ENCODE measurements at places on chromosomes 4 and X.
A peak's percentile ranks its signal among the peaks of the same experiment; 100 is the strongest.

GRCh38 chrX:16160729-16161128, 6.6 kb upstream of the MAGEB17 start:
- DNase-seq = no peak

DNA sequence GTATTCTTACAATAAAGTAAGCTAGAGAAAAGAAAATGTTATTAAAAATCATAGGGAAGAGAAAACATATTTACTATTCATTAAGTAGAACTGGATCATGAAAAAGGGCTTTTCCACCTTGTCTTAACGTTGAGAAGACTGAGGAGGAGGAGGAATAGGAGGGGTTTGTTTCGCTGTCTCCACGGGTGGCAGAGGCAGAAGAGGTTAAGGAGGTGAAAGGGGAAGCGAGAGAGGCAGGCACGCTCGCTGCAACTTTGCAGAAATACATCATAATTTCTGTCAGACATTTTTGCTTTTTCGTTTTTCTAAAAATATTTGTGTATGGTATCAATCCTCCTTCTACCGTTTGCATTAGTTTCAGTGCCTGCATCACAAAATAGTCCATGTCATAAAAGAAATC, 2375.1 kb upstream of the AGA start:
- DNase-seq = peak; percentile 5

GRCh38 chrX:23756165-23756564, 13.1 kb upstream of the ACOT9 start:
- DNase-seq = peak; percentile 69

DNA sequence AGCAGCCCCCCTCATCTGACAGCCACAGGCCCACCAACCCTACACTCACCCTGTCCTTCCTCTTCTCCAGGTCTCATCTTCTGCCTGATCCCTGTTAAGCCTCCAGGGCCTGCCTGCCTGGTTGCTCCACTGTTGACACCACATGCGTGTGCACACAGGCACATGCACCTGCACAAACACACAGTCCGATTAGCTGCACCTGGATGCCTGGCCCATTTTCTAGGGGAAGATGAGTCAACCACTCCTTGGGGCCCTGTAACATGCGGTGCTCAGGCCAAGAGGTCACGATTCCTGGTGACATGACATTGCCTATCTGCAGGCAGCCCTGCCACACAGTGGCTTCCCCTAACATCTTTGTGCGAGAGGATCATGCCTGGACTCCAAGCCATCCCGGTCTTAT, 498.4 kb downstream of the BCOR start:
- no peak for DNase-seq

GRCh38 chr4:83832110-83832825, 296.4 kb downstream of the GPAT3 start:
- no peak for DNase-seq

DNA sequence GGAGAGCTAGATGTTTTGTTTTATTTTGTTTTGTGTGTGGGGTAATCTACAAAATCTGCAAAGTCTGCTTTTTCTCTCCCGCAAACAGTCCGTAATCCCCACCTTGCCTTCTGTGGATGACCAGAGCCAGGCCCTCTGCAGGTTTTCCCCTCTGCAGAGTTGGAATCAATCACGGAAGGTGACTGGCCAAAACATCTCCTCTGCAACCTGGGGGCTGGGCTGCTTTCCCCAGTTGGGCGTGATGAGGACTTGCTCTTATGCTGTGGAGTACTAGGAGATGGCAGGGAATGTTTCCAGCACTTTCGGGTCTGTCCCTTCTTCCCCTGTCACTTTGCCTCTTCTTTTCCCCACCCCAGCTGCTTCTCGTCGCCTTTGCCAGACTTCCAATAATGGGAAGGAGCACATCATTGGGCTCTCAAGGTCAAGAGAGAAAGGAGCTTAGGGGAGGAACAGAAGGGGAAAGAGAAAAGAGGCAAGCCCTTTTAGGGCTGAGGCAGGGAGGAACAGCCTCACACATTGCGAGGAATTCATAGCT, 1.1 kb downstream of the TMEM35A start:
- DNase-seq = no peak

DNA sequence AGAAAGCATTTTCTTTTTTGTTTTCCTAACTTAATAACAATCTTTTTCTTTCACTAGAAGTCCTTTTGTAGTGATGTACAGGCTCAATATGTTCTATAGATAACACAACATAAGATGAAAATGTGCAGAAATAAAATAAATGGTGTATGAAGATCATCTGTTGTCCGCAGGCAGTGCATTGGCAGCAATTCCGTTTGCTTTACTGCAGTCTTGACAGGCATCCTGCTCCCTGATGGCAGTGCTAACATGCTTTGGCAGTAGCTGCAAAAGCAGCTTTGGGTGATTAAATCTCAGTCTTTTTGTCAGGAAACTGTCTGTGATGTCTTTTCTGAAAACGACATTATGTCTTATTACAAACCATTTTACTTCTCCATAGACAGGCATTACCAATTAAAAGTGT, 131.4 kb downstream of the TRAM1L1 start:
- no peak for DNase-seq

DNA sequence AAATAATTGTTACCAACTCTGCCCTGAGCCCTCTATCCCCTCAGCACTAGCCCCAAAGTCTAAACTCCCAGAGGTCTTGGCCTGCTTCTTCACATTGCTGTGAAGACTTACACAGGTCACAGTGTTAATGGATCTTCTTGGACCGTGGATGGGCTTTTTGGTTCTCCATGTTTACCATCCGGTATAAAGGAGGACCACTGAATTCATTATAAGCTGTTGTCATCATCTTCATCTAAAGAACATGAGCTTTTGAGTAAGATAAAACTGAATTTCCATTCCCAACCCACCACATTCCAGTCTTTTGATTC, 8.5 kb downstream of the NUDT11 start:
- DNase-seq = no peak

GRCh38 chrX:51851507-51852085, 41.8 kb upstream of the MAGED1 start:
- no peak for DNase-seq

- DNase-seq = no peak
Observed at GRCh38 chrX:42106556-42106955, 183.2 kb upstream of the CASK start.

GRCh38 chrX:1903236-1903935, 288.5 kb downstream of the ASMT start:
- no peak for DNase-seq

DNA sequence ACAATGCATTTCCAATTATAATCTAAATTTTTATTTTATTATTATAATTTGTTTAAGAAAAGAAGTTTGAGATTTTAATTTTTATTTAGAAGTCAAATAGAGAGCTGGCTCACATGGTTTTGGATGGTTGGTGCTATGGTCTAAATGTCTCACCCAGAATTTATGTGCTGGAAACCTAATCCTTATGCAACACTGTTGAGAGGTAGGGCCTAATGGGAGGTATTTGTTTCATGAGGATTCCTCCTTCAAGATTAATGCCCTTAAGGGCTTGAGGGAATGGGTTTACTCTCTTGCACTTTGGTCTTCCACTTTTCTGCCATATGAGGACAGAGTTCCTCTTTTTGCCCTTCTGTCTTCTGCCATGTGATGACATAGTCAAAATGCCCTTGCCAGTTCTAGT, 960.5 kb upstream of the IGFBP7 start:
- no peak for DNase-seq

DNA sequence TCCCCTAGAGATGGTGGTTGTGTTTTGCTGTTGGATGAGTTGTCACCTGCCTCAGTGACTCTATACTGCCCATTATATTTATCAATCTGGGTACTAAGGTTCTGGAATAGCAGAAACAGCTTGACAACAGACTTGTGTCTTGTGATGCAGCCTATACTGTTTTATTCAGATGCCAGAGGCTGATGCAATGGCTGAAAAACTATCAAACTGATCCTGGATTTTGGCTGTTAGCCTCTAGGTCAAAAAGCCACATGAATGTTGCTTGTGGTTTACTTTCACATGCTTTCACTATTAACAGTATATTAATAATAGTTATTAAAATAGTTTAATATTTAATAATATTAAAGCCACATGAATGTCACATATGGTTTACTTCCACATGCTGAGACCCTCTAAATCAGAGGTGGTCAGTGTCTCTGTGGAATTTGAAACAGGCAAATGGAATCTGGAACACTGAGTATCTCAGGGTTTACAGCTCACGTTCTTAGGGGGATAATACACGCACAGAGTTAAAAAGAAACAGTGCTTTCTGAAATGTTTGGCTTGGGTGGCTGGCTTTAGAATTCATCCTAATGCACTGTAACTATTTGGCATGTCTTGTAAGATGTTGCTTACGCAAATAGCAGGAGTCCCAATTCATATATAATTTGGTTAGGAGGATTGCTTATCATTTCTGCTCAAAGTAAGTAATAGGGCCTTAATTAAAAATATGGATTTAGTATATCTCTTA, 82.5 kb upstream of the LCORL start:
- no peak for DNase-seq

- no peak for DNase-seq
Observed at GRCh38 chr4:142861351-142861750, 15.2 kb upstream of the INPP4B start.

- DNase-seq = no peak
Observed at GRCh38 chr4:145001635-145002034, 96.4 kb downstream of the ANAPC10 start.

GRCh38 chr4:102612210-102612609, 111.1 kb downstream of the NFKB1 start:
- no peak for DNase-seq

DNA sequence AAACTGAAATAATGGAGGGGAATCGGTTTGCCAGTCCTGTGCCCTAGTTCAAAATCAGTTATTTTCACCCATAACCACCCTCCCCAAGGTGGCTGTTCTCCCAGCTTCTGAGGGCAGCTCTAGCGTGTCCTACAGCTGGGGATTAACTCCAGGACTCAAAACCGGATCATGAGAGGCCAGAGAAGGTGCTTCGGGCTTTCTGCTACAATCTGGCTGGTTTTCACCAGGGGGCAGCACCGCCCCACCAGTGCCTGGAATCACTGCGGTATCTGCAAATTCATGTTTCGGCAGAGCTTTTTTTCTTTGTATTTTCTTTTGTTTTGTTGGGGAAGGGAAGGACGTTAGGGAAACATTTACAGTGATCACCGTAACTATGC, 28.4 kb downstream of the PDHA1 start:
- DNase-seq = peak; percentile 81

DNA sequence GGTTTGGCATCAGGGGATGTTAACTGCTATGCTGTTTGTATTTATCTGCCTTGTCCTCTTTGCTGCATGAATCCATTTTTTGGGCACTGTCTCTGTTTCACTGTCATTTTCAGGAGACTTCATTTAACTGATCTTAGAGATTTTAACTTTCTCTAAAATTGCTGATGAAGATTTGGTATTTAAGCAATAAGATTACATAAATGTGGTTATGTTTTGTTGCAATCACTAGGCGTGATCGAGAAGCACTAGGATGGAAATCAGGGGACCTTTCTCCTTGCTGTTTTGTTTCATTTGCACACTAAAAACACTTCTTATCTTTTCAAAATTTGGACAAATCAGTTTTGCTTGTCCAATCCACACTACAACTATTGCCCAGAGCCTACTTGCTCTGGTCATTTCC, 15.4 kb downstream of the CXCL2 start:
- no peak for DNase-seq

- DNase-seq = no peak
Observed at GRCh38 chr4:26311633-26312032, 9.2 kb upstream of the RBPJ start.

DNA sequence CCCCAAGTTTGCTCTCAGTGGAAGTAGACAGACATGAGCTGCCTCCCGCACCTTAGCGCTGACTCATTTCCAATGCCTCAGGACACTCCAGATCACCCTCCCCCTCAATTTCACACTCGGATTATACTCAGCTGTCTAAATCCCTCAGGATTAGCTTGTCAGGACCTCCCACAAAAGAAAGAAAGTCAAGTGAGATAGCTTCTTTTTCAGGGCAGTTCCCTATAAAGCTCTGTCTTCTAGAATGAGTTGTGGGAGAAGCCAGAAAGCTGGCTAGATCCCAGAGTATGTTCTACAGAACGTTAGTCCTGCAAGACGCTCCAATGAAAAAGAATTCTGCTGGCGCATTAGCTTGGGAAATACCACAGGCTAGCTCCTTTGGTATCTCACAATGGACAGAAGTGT, 51.2 kb upstream of the MTNR1A start:
- DNase-seq = no peak

- no peak for DNase-seq
Observed at GRCh38 chrX:51878056-51878455, 15.4 kb upstream of the MAGED1 start.

Data from H7 (cell line).